ENCODE measurements at places on chromosomes 7 and 10.

- DNase-seq: peak; percentile 20
Observed at GRCh38 chr10:60778971-60779796, 906 bp downstream of the CDK1 start.

- DNase-seq: no peak
Observed at GRCh38 chr7:70047891-70048448, 449.7 kb downstream of the AUTS2 start.

- DNase-seq: no peak
Observed at GRCh38 chr10:96038476-96039387, 4.7 kb upstream of the CCNJ start.

GRCh38 chr10:51246156-51246555, 171.9 kb downstream of the PRKG1 start:
- DNase-seq: no peak

DNA sequence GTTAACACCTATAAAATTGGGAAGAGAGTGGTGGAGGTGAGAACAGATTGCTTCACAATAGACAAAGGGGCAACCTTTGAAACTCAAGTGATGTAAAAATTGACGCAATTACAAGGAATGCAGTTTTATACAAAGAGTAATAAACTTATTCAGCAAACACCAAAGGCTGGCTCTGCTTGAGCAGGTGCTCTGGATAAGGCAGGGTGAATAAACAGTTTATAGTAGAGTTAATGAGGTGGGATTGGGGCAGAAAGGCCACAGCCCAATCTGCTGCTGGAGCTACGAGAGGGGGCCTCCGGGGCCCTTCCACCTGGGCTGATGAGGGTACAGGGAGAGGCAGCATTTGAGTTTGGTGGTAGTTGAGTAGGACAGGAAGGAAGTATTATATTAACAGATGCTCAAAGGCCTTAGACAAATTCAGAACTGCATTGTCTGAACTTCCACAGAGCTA, 6.0 kb downstream of the MUC12 start:
- DNase-seq: no peak

DNA sequence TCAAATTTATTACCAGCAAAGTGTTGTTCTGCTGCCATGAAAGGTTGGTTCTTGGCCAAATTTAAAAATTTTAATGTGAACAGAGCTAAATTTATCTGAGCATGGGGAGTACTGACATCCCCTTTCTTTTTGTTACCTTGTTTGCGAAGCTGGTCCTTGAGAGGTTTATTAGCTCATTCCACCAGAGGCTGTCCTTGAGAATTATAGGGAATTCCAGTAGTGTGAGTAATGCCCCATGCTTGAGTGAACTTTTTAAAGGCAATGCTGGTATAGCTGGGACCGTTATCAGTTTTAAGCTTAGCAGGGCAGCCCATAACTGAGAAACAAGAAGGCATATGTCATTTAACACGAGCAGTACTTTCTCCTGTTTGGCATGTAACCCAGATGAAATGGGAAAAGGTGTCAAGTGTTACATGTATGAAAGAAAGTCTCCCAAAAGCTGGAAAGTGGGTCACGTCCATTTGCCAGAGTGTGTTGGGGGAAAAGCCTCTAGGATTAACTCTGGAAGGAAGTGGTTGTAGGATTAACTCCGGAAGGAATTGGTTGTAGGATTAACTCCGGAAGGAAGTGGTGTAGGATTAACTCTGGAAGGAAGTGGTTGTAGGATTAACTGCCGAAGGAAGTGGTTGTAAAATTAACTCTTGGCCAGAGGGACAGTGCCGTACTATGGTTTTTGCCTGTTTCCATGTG, 37.3 kb upstream of the AKR1C2 start:
- peak; percentile 55 for DNase-seq

DNA sequence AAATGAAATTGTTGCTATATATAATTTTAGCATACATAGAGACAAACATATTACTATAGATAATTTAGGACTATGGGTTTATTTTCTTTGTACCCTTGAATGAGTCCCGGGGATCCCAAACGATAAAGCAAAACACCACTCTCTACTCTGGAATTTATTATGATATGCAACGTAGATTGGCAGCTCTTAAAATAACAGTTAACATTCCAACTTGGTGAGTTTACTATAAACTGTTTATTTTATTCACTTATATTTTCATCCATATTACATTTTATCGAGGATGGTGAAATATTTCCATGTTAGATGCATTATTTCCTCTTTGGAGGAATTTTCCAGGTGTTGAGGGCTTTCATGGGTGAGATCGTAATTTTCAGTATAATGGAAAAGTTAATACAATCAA, 138.7 kb upstream of the DGKB start:
- DNase-seq: peak; percentile 50

GRCh38 chr10:110006358-110007160, 1.2 kb upstream of the ADD3 start:
- peak; percentile 82 for DNase-seq

DNA sequence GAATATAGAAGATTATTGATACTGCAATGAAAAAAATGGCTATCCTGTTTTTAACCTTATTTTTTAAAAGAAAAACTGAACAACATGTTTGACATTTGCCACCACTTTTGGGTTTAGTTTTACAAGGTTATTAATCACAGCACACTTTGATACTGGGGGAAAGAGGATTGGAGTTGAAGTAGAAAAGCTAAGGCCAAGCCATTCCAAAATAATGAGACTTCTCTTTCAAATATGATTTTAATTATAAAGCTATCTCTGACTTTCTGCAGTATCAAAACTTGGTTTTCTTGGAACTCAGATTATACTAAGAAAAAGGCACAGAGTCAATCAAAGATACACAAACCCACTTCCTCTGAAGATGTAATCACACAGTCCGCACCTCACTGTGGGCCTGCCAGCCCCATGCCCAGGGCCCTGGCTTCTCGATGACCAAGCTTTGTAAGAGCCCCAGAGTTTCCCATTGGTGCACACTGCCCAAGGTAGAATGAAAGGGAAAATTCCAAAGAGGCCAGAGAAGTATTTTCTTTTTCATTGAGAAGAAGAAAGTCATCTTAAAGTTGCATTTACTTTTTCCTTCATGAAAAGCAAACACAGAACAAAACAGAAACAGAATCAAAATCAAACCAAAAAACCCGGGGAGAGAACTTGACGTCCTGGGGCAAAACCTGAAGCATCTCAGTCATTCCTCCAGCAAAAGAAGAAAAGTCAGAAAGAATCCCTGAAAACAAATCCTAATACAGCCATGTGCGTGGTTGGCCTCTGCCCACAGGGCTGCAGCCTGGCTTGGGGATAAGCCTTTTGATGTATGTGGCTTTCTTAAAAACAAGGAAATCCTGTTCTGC, 187.7 kb upstream of the KLF6 start:
- no peak for DNase-seq

- DNase-seq: peak; percentile 74
Observed at GRCh38 chr10:125149036-125149679, 11.2 kb downstream of the CTBP2 start.

DNA sequence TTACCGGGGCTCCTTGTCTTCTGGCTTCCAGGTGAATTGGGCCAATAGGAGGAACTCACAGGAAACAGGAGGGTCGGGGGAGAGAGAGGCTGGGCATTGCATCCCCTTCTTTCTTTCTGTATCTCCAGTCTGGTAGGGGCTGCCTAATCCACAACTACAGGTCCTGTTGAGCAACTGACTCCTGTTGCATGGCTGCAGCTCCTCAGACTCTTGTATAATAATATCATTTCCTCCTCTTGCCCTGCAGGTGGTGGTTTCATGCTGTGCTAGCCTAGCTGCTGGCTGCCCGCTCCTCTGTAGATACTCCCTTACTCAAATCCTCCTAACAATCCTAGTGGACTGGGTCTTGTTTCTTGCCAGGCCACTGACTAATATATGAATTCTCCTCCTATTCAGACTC, 276.5 kb upstream of the SMIM30 start:
- no peak for DNase-seq

- DNase-seq: no peak
Observed at GRCh38 chr7:150856303-150857275, 4.3 kb downstream of the AOC1 start.

DNA sequence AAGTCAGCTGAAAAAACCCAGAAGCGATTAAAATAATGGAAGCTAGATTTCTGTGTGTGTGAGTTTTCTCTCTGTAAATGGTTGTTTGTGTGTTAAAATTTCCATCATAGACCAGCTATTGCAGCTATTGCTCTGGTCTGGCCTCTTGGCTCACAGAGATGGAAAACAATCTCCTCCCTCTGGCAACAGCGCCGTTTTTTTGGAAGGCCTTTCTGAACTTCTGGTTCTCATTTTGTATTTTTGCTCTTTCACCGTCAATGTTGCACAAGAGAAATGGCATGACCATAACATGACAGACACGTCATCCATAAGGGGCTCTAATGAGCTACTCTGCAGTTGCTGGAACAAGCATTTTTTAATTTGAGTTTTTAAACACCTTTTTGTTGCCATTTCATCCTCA, 91.0 kb downstream of the CUBN start:
- no peak for DNase-seq

DNA sequence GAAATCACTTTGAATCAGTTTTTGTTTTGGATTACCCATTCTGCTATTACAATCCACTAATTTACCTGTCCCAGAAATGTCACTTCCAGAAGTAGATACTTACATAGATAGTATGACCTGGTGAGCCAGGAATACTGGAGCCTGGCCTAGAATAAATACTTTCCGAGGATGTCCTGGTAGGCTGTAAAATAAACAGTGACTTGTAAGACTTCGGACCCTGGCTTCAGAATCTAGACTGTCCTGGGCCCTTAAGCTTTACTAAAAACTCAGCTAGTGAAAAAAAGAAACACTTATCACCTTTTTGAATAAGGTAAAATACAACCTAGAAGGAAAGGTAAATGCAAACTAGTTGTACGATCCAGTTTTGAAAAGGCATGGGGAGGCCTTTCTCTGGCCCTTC, 69.5 kb upstream of the AFAP1L2 start:
- DNase-seq: no peak

DNA sequence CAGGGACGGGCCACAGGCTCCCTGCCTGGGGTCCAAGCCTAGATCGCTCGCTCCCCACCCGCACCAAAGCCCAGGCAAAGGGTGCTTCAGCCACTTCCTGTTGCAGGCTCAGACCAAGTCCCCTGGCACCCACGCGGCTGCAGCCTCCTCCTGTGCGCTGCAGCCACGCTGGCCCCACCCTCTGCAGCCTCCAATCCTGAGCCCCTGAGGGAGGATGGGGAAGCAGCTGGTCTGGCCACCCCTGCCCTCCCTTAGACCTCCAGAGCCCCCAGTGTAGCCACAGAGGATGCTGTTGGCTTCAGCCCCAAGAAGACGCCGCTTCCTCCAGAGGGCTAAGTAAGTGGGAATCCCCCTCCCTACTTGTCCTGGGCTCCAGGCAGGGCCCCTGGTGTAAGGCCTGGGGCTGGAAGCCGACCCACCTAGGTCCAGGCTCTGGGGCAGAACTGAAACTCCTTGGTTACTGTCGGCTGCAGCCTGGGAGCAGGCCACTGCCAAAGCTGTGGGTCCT, 9.4 kb downstream of the LIMK1 start:
- DNase-seq: no peak

DNA sequence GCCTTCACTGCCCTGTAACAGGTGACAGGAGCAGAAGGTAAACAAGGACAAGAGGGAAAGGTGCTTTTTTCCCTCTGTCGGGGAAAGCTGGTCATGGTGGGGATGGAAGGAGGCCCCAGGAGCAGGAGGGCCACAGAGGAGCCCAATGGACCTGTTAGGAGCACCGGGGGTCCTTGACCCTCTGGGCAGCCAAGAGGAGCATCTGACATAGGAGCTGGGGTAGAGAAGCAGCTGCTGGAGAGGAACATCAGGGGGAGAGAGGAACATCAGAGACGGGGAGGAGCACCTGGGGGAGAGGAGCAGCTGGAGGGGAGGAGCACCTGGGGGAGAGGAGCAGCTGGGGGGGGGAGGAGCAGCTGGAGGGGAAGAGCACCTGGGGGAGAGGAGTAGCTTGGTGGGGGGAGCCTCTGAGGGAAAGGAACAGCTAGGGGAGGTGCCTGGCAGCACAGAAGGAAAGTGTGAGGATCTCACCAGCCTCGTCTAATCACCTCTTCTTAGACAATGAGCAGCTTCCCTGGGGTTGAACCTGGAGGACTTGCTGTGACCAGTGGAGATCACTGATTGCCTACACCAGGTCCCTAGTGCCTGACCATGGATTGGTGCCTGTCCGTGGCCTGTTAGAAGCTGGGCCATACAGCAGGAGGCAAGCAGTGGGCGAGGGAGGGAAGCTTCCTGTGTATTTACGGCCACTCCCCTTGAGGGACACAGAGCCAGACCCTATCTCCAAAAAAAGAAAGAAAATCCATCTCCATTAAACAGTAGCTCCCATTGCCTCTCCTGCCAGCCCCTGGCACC, 37.6 kb downstream of the JAKMIP3 start:
- DNase-seq: no peak

GRCh38 chr10:121373411-121373810, 224.8 kb downstream of the FGFR2 start:
- no peak for DNase-seq

DNA sequence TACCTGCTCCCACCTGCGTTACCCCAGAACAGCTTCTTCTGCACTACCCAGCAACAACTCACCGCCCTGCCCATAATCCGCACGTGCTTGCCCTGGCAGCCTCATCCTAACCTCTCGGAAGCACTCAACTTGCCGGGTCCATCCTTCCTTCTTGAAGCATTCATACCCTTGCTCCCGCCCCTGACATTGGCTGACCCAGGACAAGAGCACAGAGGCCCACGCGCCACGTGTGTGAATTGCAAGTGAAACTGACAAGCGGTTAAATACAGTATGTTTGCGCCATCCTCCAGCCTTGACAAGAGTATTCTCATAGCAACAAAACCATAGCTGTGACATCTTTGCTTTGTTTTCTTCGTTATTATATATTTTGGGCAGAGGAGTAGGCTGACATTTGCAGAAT, 10.9 kb upstream of the OCM start:
- no peak for DNase-seq

GRCh38 chr10:77638321-77639101, 903 bp upstream of the KCNMA1 start:
- DNase-seq: peak; percentile 74

GRCh38 chr10:77821551-77821950, 105.0 kb downstream of the DLG5 start:
- no peak for DNase-seq

GRCh38 chr7:24715171-24715570, 42.1 kb downstream of the GSDME start:
- no peak for DNase-seq

DNA sequence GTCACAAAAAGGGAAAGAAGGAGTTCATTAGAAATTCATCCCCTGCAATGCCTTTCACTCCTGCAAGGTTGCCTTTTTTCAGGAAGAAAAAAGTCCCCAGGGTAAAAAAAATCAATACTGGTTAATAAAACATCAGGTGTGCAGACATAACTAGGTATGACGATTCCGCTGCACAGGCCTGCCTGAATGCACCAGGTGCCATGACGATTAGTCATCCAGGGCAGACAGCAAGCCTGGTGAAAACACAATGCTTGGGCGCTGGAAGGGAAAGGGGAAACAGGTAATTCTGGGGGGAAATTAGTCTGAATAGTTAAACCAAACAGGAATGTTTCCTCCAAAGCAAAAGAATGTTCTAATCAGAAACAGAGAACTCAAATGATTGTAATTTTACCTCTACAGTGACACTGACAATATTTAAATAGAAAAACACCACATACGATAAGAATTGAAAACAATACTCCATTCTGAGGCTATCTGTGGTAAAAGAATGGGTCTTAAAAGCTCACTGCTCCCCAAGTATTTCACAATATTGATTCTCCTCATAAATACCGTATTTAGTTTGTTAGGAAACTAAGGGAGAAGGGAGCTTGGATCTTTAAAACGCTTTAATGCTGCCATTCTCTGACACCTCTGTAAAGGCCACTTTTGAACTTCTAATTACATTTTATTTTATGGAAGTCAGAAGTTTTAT, 45.2 kb downstream of the VPS41 start:
- DNase-seq: no peak

GRCh38 chr10:35470925-35471315, 134.2 kb upstream of the GJD4 start:
- no peak for DNase-seq
